CD4-positive, alpha-beta T cell treated with Interleukin-6 for 4 hours (primary cell): ENCODE measurements at places on chromosomes 3 and 15.

DNA sequence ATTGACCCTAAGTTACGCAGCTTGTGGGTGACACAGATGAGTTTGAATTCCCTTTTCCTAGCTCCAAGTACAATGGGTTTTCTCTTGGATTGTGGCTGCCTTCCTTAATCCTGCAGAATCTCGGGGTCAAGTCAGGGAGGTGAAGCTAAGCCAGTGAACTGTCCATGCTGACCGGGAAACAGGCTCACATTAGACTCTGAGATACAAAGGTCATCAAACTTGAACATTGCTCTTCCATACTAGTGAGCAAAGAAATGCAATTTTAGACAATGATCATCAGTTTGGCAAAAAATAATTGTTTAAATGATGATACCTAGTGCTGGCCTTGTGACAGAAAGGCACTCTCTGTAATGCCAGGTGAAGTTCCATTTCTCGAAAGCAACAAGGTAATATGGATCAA is 31.6 kb downstream of the SLC6A1 start:
- DNase-seq, result no peak

GRCh38 chr3:23444386-23444785 is 241.3 kb downstream of the UBE2E2 start:
- DNase-seq, result no peak

DNA sequence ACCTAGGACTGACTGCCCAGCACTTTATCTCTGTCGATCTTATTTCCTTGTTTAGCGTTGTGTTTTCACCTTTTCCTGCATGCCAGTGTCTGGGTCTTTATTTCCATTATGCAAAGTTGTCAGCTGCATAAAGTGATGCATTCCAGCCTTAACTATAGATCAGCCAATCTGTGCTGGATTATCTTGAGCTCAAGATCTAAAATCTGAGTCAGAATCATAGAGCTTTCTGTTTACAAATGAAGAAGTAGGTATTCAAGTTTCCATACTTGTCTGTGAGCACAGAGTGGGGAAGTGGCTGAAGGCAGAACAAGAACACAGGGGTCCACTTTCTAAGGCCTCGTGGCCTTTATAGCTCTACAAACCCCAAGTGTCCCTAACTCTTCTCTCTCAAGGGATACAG is 82.4 kb upstream of the PLCL2 start:
- no peak for DNase-seq

DNA sequence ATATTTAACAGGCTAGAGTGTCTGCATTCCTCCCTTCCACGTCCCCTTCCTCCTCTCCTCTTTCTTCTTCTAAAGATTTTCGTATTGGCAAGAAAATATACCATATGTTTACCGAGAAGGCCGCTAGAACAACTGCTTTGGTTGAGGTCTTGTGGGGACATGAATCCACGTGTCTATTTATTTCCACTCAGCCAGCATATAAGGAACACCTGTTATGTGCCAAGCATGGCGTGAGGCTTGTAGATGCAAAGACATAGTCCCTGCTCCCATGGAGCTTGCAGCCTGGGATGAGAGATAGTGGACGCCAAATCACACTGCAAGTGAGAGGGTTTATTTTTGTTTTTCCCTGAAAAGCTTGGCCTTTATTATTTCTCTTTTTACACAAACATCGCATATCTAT is 57.1 kb downstream of the SLC7A14 start:
- no peak for DNase-seq

DNA sequence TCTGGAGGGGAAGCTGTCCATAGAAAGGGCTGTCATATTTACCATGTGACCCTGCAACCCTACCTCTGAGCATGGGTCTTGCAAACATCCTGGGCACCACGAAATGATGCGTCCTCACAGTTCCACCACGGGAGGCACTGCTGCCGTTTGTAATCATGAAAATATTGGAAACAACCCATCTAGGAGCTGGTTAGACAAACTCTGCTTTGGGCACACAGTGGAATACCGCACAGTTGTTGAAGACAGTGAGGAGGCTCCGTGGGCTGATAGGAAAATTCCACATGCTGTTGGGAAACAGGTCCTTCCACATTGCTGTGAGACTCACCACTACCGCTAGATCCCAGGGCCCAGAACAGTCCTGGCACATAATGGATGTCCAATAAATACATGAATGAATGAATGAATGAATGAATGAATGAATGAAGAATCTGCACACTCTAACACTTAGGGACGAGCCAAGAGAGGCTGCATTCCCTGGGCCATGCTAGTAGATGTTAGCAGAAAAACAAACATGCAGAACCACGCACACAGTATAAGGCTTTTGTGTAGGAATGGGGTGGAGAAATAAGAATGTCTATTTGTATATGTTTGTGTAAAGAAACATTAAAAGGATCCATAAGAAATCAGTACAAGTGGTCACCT is 40.6 kb downstream of the TPRA1 start:
- DNase-seq, result no peak

- DNase-seq, result no peak
Measured at GRCh38 chr3:45635475-45636256, 41.1 kb downstream of the LIMD1 start.

DNA sequence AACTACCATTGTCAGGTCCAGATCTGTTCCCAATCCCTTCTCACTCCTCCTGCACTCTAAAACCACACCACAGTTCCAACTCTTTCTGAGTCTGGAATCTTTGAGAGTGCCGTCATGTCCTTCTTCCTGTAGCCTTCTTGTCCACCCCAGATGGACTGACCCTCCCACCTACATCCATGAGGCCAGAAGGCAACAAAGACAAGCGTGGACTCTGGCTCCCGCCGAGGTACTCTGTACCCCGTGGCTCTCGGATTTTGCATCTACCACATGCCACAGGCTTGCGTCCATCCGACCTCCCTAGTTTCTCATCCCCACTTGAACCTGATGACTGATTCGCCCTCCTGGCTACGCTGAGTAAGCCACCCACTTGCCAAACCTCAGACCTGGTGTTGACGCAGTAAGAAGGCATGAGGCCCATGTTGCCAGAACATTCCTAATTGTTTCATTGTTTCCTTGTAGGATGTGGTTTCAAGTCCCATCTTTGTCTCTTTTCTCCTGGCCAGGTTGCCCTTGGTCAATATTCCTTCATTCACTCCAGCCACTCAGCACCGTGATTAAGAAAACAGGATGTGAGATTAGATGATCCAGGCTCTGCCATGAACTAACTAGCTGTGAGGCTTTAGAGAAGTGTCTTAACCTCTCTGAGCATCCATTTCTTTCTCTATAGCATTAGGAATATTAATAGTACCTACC is 1.1 kb upstream of the ZBTB38 start:
- no peak for DNase-seq

DNA sequence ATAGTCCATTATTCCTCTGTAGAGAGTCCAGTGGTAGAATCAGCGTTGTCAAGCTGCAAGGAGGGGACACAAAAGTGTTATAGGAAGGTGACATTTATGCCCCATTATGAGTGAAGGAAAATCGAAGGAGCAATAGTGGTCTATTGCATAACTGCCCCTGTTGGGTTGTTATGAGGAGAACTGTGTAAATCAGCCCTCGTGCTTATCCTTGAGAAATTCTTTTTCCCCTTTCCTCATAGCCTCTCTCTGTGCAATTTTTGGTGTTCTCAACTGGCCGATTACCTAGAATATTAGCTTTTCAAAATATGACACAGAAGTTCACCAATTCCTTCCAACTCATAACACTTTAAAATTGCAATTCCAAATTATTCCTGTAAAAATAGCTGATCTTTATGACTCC is 286.6 kb downstream of the RBMS3 start:
- DNase-seq, result no peak

DNA sequence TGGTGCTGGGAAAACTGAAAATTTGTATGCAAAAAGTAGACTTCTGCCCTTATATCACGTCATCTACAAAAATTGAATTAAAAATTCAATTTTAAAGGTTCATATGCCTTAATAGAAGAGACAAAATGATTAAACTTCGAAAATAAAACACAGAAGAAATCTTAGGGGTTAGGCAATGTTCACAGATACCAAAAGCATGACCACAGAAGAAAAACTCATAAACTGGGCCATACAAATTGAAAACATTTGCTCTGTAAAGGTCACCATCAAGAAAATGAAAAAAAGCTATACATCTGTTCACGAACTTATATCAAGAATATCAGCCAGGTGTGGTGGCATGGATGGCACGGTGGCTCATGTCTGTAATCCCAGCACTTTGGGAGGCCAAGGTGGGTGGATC is 245.1 kb downstream of the PCCB start:
- DNase-seq, result no peak

DNA sequence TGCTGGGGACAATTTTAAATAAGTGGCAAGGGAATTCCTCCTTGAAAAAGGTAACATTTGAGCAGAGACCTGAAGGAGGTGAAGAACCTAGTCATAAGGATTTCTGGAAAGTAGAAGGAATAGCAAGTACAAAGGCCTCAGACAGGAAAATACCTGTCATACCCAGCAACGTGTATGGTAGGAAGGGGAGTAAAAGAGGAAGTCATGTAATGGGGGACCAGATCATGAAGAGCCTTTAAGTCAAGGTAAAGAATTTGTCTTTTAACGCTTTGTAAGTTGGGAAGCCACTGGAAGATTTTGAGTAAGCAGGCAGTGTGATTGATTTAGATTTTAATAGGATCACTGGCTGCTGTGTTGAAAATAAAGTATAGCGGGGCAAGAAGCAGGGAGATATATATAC is 43.4 kb upstream of the FAH start:
- DNase-seq, result no peak

DNA sequence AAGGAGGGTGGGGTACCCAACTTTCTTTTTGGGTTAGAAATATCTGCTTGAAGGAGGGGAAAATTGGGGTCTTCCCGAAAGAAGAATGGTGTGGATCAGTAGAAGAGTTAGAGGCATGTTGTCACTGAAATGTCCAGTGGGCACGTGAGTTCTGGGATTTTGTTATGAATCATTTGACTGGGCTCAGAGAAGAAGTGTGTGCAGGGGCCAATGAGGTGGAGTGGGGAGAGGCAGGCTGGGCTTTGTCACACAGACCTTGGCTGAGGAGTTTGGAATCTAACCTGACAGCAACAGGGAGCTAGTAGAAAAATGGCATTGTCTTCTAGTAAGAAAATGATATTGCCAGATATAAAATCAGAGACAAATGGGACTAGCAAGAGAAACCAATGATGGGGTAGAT is 436.8 kb downstream of the MFSD1 start:
- no peak for DNase-seq

GRCh38 chr3:42801784-42802183 is 2.5 kb downstream of the HIGD1A start:
- no peak for DNase-seq

DNA sequence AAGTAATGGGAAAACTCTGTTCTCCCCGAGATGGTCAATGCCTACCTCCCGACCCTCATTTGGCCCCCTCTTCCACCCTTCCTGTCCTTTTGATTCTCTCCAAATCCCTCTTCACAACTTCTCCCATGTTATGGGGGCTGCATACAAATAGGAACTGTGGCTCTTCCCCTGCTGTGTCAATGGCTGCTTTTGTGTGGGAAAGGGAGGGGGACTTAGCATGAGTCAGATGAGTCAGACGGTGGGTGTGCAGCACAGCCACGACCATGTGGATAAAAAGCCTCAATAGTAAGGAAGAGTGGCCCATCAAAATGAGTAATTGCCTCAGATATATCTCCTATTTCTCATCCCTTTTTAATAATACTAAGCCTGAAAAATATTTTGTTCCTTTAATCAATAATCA is 31.9 kb downstream of the SPATA16 start:
- no peak for DNase-seq
